Left cardiac atrium (tissue), 4 donors: ENCODE measurements at places on chromosomes 1 and 21. TPM values are rescaled to one million over a fixed set of nuclear protein-coding genes. Genes with fewer than 3 reads are reported as not detected.

Gene RNF2
- 11.9 TPM for total RNA-seq

Gene RHBG
- total RNA-seq, result not detected

Gene SLC9C2
- 0.06 TPM for total RNA-seq

Gene ERG
- total RNA-seq, result 27.2 TPM

Gene OLIG2
- not detected for total RNA-seq

Gene CR1
- total RNA-seq, result 4.0 TPM

Gene KRTAP10-12
- not detected for total RNA-seq

Gene CTSS
- 42.2 TPM for total RNA-seq

Gene NBPF8
- 4.5 TPM for total RNA-seq

Gene AXDND1
- total RNA-seq, result not detected

Gene LRRC7
- 5.7 TPM for total RNA-seq

Gene PRELP
- 47.4 TPM for total RNA-seq

Gene LMO4
- total RNA-seq, result 50.6 TPM

Gene CBR3
- 4.9 TPM for total RNA-seq

Gene KCNK2
- total RNA-seq, result not detected

Gene KCNT2
- 3.8 TPM for total RNA-seq

Gene NIT1
- total RNA-seq, result 27.6 TPM

Gene METTL18
- total RNA-seq, result 6.3 TPM

Gene CA6
- not detected for total RNA-seq

Gene SAMSN1
- total RNA-seq, result 3.8 TPM

Gene GPR25
- total RNA-seq, result not detected

Gene CERS2
- total RNA-seq, result 105 TPM

Gene VSIG8
- total RNA-seq, result not detected

Gene TSACC
- total RNA-seq, result not detected

Gene KCND3
- total RNA-seq, result 18.3 TPM

Gene C1QC
- total RNA-seq, result 121 TPM

Gene RPTN
- not detected for total RNA-seq

Gene OR10X1
- total RNA-seq, result not detected

Gene HSD3B1
- total RNA-seq, result not detected

Gene OR6K3
- total RNA-seq, result not detected

Gene ASB17
- total RNA-seq, result not detected

Gene SYT6
- not detected for total RNA-seq

Gene FCRL2
- not detected for total RNA-seq

Gene RAB42
- 1.6 TPM for total RNA-seq

Gene KMO
- 0.47 TPM for total RNA-seq

Gene UBE2U
- not detected for total RNA-seq
